Naive thymus-derived CD8-positive, alpha-beta T cell (primary cell): ENCODE measurements at places on chromosomes 6 and 20. TPM values are rescaled to one million over a fixed set of nuclear protein-coding genes. Genes with fewer than 3 reads are reported as not detected.

DNA sequence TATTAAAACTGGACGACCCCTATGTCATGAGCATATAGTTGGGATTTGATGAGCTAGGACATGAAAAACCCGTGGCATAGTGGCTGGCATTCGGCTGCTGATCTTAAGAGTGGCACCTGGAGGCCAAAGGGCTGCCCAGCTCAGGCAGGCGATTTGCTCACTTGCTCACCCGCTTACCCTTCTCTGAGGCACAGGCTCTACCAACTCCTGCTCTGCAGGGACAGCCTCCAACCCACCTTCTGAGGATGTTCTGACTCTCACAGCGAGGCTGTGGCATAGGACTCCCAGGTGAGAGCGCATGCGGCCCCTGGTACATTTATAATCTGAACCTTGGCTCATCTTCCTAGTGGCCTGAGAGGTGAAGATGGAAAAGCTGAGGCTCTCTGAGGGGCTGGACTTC lies 995 bp downstream of the RSPO4 start:
- H3K4me1 ChIP-seq: peaks cover 11% of the 10 kb centered on the region
- no peak overlapping the region for H3K27ac ChIP-seq
- H3K4me3 ChIP-seq: no peak overlapping the region
- peaks cover 70% of the 10 kb centered on the region for H3K27me3 ChIP-seq
- DNase-seq: no peak

DNA sequence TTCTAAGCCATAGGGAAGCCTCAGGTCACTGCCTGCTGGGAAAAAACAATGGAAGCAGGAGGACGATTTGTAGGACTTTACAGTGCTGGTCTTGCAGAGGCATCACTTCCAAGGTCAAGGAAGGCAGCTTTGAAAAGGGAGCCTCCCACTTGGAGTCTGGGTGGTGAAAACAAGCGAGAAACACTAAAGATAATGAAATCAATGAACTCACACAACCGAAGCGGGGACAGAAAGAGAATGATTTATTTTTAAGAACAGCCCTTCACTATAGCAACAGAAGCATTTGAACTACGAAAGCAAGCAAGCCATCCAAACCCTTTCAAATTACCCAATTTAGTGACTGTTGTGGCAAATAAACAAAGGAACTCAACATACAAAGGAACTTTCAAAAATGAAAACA lies 227.5 kb downstream of the THBS2 start:
- no peak overlapping the region for H3K4me3 ChIP-seq
- peaks cover 2% of the 10 kb centered on the region for H3K4me1 ChIP-seq
- H3K36me3 ChIP-seq: no peaks in the 10 kb centered on the region
- DNase-seq: no peak

DNA sequence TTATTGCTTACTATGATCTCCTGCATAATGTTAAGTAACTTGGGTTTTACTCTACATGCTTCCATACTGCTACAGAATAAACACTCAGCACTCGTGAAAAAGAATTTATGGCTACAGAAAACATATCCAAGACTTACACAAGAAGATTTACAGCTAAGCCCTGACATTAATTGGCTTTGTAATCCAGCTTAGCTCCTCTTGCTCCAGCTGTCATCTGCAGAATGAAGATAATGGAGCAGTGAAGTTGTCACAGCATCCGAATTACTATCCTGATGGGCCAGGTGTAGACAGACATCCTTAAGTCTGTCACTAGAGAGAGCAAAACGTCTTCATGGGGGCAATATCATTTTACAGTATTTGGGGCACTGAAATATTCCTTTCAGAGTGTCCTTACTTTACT lies 155.3 kb downstream of the PRKN start:
- no peak overlapping the region for H3K4me3 ChIP-seq
- H3K27ac ChIP-seq: no peak overlapping the region
- H3K4me1 ChIP-seq: no peaks in the 10 kb centered on the region
- no peak for DNase-seq

DNA sequence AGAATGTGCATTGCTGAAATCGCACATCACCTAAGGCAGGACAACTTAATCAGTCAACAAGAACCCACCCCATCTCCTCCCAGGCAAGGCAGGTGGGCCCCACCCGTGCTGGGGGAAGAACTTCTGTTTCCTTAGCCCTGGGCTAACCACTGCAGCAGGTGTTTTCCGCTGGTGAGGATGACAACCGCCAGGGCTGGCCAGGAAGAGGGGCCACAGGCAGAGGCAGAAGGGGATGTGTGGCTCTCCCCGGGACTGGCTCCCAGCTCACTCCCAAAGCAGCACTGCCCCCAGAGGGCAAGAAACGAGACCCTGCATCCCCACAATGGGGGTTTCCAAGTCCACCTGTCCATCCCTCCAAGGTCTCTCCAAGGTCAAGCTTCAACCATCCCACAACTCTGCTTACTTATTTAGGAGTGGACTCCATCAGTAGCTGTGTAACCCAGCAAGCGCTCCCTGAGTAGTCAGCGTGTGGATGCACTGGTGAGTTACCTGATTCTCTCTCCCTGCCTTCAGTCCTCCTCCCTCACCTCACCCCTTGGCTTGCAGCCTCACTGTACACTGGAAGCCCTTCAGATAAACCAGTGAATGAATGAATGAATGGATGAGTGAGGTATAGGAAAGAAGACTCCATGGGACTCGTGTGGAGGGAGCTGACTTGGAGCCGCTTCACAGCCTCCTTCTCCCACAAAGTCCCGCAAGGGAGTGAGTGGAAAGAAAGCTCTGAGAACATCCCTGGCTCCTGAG lies 168.2 kb upstream of the CST7 start:
- H3K4me3 ChIP-seq: no peak overlapping the region
- H3K36me3 ChIP-seq: no peaks in the 10 kb centered on the region
- peaks cover 31% of the 10 kb centered on the region for H3K27me3 ChIP-seq
- DNase-seq: no peak

GRCh38 chr20:48686238-48687116 lies 141.3 kb downstream of the PREX1 start:
- DNase-seq: no peak
- no peak overlapping the region for H3K4me3 ChIP-seq
- H3K4me1 ChIP-seq: peaks cover 39% of the 10 kb centered on the region
- peaks cover 19% of the 10 kb centered on the region for H3K36me3 ChIP-seq

- no peaks in the 10 kb centered on the region for H3K4me1 ChIP-seq
- H3K4me3 ChIP-seq: no peak overlapping the region
- H3K27me3 ChIP-seq: no peaks in the 10 kb centered on the region
- no peaks in the 10 kb centered on the region for H3K36me3 ChIP-seq
- H3K27ac ChIP-seq: no peak overlapping the region
Measured at GRCh38 chr6:71979911-71980310, 93.6 kb downstream of the RIMS1 start.

The PKIB gene
- 0.82 TPM for total RNA-seq

The TCF21 gene
- total RNA-seq: not detected

The BHLHE23 gene
- not detected for total RNA-seq

DNA sequence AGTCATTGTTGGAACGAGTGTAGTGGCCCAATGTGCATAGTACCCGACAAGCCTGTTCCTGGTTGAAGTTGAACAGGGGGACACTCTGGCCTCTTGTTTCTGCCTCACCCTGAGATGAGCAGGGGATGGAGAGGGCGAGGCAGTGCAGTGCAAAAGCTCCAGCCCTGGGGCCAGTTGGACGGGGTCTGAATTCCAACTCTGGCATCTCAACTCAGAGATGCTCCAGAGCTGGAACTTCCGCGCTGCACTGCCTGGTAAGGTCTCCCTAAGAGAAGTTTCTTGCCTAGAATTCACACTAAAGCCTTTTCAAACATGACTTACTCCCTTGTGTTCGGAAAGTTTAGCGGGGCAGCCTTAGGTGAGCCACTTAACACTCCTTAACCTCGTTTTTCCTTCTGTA lies 72.3 kb upstream of the SLC22A1 start:
- H3K4me3 ChIP-seq: no peak overlapping the region
- no peaks in the 10 kb centered on the region for H3K27me3 ChIP-seq
- peaks cover 15% of the 10 kb centered on the region for H3K4me1 ChIP-seq
- peaks cover 10% of the 10 kb centered on the region for H3K36me3 ChIP-seq
- no peak for DNase-seq

DNA sequence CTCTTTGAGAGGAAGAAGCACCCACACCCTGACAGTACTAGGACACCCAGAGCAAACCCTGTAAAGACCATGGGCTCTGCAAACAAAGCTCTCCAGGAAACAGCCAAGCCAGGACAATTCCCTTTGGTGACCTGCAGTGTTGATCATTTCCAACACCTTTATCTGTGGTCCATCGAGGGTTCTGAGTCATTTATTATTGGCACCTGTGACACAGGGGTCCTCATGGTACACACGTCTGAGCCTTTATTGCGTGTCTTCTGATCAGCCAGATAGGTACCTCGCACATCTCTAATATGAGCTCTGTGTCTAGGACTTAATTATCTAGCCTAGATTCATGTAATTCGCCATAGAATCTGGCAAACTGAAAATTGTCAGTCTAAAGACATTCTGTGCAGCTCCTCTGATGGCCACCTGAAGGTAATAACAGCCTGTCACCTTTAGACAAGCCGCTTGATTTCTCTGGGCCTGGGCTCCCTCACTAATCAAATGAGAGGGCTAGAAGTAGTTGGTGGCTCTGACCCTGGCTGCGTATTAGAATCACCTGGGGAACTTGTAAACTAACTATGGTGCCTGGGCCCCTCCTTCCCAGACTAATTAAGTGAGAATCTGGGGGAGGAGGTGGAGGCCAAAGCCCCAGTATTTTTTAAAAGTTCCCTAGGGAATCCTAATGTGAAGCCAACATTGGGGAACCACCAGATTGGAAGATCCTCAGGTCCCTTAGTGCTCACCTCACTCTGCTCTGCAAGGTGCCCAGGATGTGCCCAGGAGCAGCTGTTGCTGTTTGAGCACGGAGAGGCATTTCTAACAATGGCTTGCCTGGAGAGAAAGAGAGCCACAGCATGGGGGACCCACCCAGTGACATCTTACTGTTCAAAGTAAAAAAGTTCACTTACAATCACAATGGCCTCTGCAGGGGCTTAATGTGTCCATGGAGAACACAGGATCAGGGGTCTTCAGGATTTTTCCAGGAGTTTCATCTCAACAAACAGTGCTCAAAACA lies 122.0 kb upstream of the ARID1B start:
- H3K27ac ChIP-seq: no peak overlapping the region
- H3K4me1 ChIP-seq: no peaks in the 10 kb centered on the region
- H3K36me3 ChIP-seq: no peaks in the 10 kb centered on the region
- DNase-seq: no peak

- no peak overlapping the region for H3K4me3 ChIP-seq
- peaks cover 32% of the 10 kb centered on the region for H3K36me3 ChIP-seq
- no peak overlapping the region for H3K27ac ChIP-seq
- DNase-seq: no peak
Measured at GRCh38 chr6:100462706-100463629, 1.8 kb downstream of the SIM1 start.

The PTPRK gene
- 7.5 TPM for total RNA-seq

DNA sequence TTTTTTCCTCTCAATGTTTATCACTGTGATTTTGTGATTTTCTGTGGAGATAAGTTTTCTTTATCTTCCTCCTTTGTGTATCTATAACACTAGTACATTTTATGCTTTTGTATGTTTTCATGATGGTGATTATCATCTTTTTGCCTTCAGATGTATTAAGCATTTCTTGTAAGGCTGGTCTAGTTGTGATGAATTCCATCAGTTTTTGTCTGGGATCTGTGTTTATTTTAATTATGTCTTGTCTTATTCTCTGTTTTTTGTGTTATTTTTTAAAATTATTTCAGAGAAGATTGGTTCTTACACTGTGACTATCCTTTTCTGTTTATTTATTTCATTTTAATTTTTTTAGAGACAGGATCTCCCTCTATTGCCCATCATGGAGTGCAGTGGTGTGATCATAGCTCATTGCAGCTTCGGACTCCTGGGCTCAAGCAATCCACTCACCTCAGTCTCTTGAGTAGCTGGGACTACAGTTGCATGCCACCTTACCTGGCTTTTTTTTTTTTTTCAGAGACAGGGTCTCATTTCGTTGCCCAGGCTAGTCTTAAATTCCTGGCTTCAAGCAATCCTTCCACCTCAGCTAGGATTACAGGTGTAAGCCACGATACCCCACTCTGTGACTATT lies 187.4 kb downstream of the SLC16A10 start:
- H3K4me3 ChIP-seq: no peak overlapping the region
- no peak overlapping the region for H3K27ac ChIP-seq
- peaks cover 4% of the 10 kb centered on the region for H3K4me1 ChIP-seq
- peaks cover 73% of the 10 kb centered on the region for H3K36me3 ChIP-seq

The GJE1 gene
- not detected for total RNA-seq

DNA sequence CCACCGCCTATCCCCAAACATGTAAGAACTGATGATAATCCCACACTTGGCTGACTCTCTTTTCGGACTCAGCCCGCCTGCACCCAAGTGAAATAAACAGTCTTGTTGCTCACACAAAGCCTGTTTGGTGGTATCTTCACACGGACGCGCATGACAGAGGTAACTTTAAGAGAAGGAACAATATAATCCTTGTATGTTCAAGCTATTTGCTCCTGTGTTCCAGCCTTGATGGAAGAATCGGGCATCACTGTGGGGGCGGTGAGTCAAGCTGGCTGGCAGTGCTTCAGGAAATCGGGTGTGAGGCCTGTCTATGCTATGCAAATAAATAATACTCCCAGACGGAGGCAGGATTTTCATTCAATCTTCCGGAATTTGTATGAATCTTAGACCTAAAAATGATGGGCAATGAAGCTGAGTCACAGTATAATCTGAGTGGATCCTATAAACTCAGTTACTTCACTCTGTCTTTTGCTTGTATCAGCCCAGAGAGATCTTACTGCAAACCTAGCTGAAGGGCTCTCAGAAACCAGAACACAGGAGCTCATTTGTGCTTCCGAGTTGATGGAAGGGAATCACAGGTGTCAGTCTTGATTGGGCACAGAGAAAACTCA lies 45.2 kb upstream of the NT5E start:
- H3K27me3 ChIP-seq: no peaks in the 10 kb centered on the region
- H3K27ac ChIP-seq: peak overlapping the region; percentile 87
- DNase-seq: no peak

GRCh38 chr6:53532061-53532797 lies 12.7 kb downstream of the GCLC start:
- H3K27me3 ChIP-seq: no peaks in the 10 kb centered on the region
- H3K36me3 ChIP-seq: no peaks in the 10 kb centered on the region
- DNase-seq: no peak
- H3K27ac ChIP-seq: no peak overlapping the region
- no peak overlapping the region for H3K4me3 ChIP-seq

DNA sequence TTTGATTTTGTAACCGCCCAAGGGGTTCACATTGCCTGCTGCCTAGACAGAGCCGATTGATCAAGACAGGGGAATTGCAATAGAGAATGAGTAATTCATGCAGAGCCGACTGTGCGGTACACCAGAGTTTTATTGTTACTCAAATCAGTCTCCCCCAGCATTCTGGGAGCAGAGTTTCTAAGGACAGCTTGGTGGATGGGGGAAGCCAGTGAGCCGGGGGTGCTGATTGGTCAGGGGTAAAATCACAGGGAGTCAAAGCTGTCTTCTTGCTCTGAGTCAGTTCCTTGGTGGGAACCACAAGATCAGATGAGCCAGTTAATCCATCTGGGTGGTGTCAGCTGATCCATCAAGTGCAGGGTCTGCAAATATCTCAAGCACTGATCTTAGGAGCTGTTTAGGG lies 60.0 kb upstream of the EZR start:
- no peaks in the 10 kb centered on the region for H3K4me1 ChIP-seq
- no peak overlapping the region for H3K4me3 ChIP-seq
- no peaks in the 10 kb centered on the region for H3K27me3 ChIP-seq
- peaks cover 4% of the 10 kb centered on the region for H3K36me3 ChIP-seq
